Stimulated activated CD4-positive, alpha-beta T cell treated with anti-CD3 and anti-CD28 coated beads, Interleukin-2, amount 100 ng/mL, for 48 hours (primary cell): ENCODE measurements at places on chromosomes 16 and 17.

GRCh38 chr17:66191593-66192377 lies at the start of gene CEP112:
CEP112 (minus strand) TSS chr17:66192133.
- DNase-seq, result peak; percentile 80

- no peak for DNase-seq
Observed at GRCh38 chr17:77916264-77916663, 42.2 kb upstream of the TNRC6C start.

DNA sequence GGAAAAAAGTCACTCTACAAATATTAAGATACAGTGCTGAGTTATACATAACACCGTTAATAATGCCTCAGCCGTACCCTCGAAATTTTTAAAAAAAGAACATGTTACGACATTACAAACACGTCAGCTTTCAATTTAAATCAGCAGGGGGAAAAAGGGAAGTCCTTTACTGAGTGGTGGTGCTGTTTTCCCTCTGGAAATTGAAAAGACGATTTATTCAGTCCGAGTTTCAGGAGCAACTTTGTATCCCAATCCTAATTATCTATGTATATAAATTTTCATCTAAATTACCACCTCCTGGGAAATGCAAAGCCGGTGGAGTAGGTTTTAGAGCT lies 1.3 kb downstream of the NETO2 start:
- no peak for DNase-seq

DNA sequence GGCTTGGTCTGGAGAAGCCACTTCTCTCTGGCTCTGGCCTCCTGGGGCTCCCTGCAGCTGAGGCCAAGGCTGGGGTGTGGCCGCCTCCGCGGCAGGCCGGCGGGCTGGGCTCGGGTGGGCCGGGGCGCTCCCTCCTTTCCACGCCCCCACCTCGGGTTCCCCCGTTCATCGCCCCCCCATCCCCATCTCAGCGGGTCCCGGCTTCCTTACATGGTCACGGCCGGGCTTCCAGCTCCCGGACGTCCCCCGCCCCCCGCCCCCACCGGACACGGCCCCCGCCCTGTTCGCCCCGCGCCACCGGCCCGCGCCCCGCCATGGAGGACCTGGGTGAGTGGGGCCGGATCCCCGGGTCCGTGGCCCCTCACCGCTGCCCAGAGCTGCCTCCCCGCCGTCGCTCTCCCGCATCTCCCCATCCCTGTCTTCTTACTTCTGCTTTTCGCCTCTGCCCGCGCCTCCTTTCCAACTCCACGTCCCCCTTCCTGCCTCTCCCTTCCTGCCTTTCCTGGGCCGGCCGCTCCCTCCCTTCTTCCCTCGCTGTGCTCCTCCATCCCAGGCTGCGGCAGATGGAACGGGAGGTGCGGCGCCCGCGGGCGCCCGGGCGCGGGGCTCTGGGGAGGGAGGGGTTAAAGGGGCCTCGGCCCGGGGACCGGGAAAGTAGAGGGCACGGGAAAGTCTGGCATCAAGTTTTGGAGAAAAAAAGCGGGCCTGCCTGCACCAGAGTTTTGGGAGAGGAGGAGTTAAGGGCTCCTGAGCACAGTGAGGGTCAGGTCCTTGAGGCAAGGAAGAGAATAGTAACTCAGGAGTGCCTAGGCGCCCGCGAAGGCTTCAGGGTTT lies at the start of gene TGFB1I1:
Gene TGFB1I1 (plus strand): TSS at position 278 of the 834 bp plus-strand sequence. CDS start 37 bp downstream, at position 315.
- DNase-seq, result no peak

- DNase-seq, result no peak
Observed at GRCh38 chr16:27725236-27726000, 175.5 kb downstream of the KATNIP start.

DNA sequence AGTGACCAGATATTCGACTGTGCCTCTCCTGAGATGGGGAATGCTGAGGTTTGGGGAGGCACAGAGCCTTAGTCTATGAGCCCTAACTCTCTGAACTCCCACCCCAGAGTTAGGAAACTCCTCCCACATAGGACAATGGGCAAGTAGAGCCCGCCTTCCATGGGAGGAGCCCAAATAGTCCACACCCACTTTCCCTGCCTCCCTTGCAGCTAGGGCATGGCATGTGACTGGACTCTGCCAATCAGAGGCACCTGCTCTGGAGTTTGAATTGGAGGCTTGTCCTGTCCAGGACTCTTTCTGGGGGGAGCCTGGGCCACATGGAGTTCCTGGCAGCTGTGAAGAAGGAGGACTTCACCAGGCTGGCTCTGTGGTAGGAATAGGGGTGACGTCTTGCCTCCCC lies 48.4 kb downstream of the SOCS1 start:
- no peak for DNase-seq

DNA sequence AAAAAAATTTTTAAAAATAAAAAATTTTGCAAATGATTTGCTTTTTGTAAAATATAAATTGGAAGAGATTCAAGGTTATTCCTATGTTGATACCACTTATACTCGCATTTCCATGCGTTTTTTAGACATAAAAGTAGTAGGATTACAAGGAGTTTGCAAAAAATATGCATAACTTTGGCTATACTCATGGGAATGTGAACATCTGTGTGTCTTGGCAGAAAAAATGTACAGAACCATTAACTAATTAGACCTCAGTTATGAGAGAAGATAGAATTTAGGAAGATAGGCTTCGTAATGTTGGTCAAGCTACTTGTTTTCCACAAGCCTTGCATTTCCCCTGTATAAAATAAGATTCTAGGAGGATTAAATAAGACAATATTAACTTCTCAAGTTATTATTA lies 61.1 kb upstream of the VPS4A start:
- no peak for DNase-seq

GRCh38 chr16:2231016-2231931 lies 5.0 kb upstream of the DNASE1L2 start:
- no peak for DNase-seq

DNA sequence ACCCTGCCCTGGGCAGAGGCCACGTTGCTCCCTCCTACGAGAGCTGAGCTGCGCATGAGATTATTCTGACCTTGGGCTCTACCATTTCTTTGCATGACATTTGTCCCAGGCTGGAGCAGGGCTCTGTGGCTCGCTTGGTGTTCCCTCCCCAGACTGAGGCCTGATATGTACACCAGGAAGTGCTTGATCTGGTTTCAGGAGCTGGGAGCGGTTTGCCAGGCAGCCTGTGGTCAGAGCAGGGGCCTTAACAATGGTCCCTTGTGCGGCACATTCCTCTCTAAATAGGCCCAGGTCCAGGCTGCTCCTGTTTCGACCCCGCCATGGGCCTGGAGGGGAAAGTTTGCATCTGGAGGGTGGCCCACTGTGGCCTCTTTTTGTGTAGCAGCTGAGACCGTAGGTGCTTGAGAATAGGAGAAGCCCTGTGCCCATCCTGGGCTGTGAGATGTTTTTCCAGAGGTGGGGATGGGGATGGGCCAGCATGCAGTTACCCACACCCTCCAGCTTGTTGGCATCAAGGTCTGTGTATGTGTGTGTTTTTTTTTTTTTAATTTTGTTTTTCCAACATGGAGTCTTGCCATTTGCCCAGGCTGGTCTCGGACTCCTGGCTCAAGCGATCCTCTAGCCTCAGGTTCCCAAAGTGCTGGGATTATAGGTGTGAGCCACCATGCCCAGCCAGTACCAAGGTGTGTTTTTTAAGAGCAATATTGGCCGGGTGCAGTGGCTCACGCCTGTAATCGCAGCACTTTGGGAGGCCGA lies 253.9 kb downstream of the SEC14L1 start:
- no peak for DNase-seq

DNA sequence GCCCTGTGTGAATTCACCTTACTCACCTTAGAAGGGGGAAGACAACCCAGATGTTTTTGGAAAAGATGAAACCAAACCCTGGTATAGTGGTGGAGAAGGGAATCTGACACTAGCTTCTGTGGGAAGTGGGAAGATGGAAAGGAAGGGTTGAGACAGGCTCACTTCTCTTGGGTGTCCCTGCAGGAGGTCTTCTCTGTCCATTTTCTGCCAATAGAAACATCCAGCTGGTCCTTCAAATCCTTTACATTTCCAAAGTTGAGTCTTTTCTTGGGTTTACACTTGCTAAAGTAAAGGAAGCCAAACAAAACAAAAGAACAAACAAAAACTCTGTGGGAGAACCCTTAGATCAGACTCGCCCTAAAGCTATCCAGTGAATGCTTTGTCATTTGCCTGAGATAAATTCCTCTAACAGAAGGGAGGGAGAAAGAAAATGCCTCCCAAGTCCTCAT lies 10.2 kb downstream of the HOXB1 start:
- DNase-seq, result no peak

DNA sequence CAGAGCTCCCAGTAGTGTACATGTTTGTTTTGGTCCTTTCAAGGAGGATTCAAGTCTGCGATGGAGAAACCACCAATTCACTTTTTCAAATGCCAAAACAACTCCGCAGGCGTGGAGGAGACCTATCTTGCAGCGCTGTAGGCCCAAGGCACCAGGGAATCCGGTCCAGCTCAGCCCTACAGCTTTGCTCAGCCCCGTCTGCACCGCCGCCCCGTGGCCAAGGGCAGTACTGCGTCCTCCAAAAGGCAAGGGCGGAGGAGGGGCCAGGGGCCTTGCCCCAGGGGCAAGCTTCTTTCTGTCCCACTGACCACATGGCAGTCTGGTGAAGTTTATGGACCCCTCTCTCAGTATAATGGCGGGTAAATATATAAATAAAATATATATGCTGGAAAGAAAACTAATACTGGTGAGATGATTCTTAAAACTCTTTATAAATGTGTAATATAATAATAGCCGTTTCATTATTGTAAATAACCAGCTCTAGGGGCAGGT lies 709 bp upstream of the CD300LG start:
- peak; percentile 86 for DNase-seq

- no peak for DNase-seq
Observed at GRCh38 chr17:14084955-14085354, 15.7 kb downstream of the COX10 start.

DNA sequence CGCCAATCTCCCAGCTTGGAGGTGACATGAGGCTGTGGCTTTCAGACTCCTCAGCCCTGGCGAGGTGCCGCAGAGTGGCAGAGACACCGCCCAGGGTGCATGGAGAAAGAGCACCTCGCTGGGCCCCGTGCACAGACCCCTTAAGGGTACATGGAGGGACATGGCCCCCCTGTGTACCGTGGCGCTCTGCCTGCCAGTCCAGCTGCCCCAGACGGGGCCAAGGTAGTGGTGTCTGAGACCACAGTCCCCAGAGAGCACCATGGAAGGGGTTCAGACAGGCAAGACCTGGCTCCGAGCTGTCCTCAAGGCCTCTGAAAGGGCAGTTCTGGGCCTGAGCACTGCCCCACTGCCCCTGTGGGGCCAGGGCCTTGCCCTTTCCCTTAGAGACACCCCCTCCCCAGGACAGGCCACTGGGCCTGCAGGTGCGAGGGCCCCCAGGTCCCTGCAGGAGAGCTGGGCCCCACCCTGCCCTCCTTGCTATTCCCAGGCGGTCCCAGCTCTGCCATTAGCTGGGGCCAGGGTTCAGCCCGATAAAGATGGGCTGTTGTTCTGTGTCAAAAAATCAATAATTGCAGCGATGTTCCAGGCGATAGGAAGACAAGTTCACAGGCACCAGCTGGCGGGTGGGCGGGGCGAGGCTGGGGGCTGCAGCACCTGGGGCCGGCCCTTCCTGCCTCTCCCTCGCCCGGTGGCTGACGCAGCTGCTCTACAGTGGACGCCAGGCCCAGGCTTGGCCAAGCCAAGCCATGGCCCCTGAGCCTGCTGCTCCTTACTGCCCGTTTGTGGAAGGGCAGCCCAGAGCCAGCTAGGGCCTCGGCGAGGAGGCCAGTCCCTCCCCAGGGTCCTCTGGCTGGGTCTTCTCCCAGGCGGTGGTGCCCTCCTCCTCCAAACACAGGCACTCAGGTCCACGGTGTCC lies 51.7 kb downstream of the ZFPM1 start:
- DNase-seq, result no peak

DNA sequence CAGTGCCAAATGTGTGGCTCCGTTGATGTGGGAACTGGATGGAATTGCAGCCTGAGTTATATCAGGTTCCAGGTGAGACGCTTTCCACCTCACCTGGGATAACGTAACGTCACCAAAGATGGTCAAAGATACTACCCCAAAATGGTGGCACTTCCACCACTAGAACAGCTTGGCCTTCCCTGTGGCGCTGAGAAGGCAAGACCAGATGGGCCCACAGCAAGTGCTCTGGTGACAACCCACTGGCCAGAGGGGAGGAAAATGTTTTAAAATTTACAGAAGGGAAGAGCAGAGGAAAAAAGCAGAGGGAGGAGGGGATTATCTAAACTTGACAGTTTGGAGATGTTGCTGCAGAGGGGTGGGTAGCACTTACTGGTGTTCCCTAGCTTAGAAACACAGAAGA lies 7.5 kb upstream of the ITGA2B start:
- no peak for DNase-seq

DNA sequence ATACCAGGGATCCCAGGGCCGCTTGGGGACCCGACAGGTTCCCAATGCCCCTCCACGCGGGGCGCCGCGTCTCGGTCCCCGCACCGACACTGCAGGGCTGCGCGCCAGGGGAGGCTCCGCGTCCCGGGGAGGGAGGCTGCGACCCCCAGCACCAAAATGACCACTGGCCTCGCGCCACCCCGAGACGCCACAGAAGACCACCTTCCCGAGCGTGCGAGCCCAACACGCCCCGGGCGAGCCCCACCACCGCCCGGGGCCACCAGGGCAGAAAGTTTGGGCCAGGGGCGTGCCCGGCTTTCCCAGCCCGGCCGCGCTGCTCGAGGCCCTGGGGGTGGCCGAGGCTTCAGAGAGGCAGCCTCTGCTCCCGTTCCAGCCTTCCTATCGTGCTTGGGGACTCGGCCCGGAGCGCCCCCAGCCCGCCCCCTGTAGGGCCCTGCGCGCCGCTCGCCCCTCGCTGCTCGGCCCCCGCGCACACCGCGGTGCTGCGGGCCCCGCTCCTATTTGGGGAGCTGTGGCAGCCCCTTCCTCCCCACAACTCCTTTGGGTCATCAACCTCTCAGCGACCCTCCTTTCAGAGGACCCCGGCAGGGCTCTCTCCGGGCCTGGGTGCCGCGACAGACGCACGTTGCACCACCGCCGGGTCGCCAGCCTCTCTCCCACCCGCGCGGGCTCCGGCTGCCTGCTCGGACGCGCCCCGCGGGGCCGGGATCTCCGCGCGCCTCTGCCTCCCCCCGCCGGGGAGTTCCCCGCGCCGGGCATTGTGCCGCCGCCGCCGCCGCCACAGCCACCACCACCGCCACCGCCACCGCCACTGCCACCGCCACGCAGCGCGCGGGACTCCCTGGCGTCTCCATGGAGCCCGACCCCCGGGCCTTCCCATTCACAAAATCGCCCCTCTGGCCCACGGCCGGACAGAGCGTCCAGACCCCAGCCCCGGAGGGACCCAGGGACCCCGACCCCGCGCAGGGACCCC lies 892 bp downstream of the RBFOX3 start:
- no peak for DNase-seq

DNA sequence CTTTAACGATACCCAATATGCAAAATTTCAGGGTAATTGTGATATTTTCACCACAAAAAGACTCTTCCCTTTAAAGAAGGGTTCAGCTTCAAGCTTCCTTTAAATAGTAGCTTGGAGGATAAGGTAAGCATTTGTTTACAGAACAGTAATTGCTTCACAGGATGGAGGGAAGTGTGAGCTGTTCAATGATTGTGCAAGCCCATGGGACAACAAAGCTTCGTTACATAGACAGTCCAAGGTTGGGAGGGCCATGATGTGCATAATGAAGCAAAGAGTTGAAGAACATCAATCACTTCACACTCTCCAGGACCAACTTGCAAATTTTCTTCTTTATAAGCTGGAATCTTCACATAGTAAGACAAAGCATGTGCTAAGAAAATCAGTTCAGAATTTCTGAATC lies 145.0 kb upstream of the ASIC2 start:
- no peak for DNase-seq
